ENCODE measurements at places on chromosomes 3 and 15.

DNA sequence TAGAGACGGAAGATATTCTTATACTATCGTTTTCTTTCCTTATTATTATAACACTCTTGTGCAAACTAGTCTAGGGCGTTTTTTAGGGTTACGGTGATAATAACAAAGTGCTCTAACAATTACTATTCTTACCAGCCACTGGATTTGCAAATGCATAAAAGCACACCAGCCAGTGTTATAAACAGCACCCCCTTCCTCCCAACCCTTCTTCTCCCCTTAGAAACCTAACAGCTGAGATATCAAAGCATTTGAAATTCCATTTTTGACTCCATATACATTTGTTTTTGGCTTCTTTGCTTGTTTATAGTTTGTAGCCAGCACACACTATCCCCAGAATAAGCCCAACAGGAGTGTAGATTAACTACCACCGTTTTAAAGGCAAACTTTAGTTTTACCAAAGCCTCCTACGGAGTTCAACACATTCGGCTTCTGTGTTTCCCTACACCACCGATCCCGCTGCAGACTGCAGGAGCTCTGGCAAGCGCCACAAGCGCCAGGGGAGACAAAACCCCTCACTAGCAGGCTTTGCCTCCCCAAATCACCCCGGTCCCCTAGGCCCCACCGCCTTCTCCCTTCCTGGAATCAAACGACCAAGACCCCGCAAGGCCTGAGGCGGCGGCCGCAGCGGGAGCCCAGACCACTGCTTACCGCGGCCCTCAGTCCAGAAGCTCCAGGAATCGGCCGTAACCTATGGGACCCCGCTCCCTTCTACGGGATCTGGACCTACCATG, 461 bp downstream of the COPB2 start:
- peaks cover 16% of the 10 kb centered on the region for H3K4me1 ChIP-seq
- peak overlapping the region; percentile 80 for H3K4me3 ChIP-seq
- no peak for DNase-seq
- H3K36me3 ChIP-seq: no peaks in the 10 kb centered on the region
- peak overlapping the region; percentile 97 for H3K27ac ChIP-seq
- no peaks in the 10 kb centered on the region for H3K27me3 ChIP-seq

DNA sequence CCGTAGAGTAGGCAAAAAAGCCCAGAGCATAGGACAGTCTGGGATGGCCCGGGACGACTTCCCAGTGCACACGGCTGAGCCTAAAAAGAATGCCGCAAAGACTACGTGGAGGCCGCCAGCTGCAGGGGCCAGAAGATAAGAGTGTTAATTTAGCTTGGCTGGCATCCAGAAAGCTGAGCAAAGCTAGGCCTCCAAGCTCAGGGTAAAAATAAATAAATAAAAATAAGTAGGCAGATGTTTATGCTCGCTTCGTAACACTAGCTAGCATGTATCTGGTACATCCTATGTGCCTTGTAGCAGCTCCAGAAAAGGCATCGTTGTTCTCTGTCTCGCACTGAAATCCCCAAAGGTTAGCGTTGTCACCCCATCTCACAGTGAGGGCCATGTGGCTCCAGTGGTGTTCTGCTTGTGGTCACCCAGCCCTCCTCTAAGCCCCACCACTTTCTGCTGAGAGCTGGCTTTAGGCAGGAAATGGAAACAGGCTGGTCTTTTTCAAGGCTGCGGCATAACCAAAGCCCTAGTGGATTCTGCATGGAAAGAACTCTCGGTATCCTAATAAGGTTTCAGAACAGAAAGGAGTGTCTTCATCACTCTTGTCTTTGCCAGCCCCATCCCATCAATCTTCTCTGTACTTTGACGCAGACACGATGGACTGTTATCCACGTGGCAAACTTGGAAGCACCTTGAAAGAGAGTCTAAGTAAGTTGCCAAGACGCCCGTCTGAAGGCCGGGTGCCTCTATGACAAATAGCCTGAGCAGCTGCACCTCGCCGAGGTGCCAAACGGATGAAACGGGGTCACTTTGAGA, 58.1 kb upstream of the MEF2A start:
- DNase-seq: no peak
- no peaks in the 10 kb centered on the region for H3K36me3 ChIP-seq
- no peak overlapping the region for H3K4me3 ChIP-seq
- H3K4me1 ChIP-seq: peaks cover 7% of the 10 kb centered on the region

- H3K4me1 ChIP-seq: peaks cover 9% of the 10 kb centered on the region
- H3K4me3 ChIP-seq: peak within 1 kb of the TSS; percentile 41
- no peak for DNase-seq
- H3K27me3 ChIP-seq: no peaks in the 10 kb centered on the region
- H3K27ac ChIP-seq: peak within 1 kb of the TSS; percentile 68
These were observed at the start of gene RGMA for GRCh38 chr15:93088981-93089726. RGMA (minus strand) TSS chr15:93089211; CDS start chr15:93088932, 279 bp downstream.

GRCh38 chr3:184540777-184541681, 20.6 kb upstream of the EPHB3 start:
- H3K4me1 ChIP-seq: no peaks in the 10 kb centered on the region
- H3K4me3 ChIP-seq: no peak overlapping the region
- H3K27me3 ChIP-seq: no peaks in the 10 kb centered on the region
- H3K36me3 ChIP-seq: no peaks in the 10 kb centered on the region
- DNase-seq: peak; percentile 93
- no peak overlapping the region for H3K27ac ChIP-seq

GRCh38 chr3:97822359-97822775, 556 bp downstream of the CRYBG3 start:
- DNase-seq: peak; percentile 66
- H3K4me1 ChIP-seq: no peaks in the 10 kb centered on the region
- peak overlapping the region; percentile 73 for H3K27ac ChIP-seq
- H3K27me3 ChIP-seq: no peaks in the 10 kb centered on the region

DNA sequence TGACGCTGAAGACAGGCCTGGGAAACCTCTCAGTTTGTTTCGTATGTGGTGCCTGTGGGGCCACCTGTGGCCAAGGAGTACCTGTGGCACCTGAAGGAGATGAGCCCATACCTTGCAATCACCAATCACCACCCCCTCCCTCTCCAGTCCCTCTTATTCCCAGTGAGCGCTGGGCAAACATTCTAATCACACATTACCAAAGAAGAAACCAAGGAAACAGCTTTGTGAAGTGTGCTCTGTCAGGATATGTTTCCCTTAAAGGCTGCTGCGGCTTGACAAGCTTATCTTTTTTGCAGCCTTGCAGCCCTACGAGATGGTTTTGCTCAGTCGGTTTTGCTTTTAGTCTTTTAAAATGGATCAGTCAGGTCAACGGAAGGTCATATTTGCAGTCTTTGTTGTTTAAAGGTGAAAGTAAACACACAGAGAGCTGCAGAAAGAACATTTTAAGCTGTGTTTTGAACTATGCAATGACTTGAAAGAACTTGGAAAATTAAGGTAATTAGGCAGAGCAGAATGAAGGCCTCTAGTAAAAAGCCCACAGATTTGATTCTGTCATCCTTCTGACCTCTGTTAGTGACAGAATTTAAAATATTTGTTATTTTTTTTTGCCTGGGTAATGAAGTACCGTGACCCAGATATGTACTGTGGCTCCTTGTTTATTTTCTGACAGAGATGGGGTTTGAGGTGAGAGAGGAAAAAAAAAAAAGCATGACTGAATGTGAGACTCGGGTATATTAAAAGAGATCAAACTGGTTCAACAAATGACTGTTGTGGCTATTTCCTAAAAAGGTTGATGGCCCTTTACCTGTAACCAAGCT, 461.4 kb downstream of the NSUN3 start:
- no peaks in the 10 kb centered on the region for H3K36me3 ChIP-seq
- H3K27me3 ChIP-seq: no peaks in the 10 kb centered on the region
- H3K27ac ChIP-seq: no peak overlapping the region
- no peak overlapping the region for H3K4me3 ChIP-seq
- no peaks in the 10 kb centered on the region for H3K4me1 ChIP-seq

GRCh38 chr3:134279466-134279865, 28.8 kb upstream of the RYK start:
- H3K27ac ChIP-seq: no peak overlapping the region
- no peak for DNase-seq
- H3K36me3 ChIP-seq: no peaks in the 10 kb centered on the region
- H3K4me3 ChIP-seq: no peak overlapping the region
- no peaks in the 10 kb centered on the region for H3K27me3 ChIP-seq

GRCh38 chr3:151733613-151734012, at the start of gene AADACL2:
AADACL2 (plus strand) TSS chr3:151733927; CDS start chr3:151734036, 109 bp downstream.
- H3K27ac ChIP-seq: no peak within 1 kb of the TSS
- H3K36me3 ChIP-seq: no peaks in the 10 kb centered on the region
- H3K4me3 ChIP-seq: no peak within 1 kb of the TSS
- H3K27me3 ChIP-seq: no peaks in the 10 kb centered on the region
- H3K4me1 ChIP-seq: no peaks in the 10 kb centered on the region

DNA sequence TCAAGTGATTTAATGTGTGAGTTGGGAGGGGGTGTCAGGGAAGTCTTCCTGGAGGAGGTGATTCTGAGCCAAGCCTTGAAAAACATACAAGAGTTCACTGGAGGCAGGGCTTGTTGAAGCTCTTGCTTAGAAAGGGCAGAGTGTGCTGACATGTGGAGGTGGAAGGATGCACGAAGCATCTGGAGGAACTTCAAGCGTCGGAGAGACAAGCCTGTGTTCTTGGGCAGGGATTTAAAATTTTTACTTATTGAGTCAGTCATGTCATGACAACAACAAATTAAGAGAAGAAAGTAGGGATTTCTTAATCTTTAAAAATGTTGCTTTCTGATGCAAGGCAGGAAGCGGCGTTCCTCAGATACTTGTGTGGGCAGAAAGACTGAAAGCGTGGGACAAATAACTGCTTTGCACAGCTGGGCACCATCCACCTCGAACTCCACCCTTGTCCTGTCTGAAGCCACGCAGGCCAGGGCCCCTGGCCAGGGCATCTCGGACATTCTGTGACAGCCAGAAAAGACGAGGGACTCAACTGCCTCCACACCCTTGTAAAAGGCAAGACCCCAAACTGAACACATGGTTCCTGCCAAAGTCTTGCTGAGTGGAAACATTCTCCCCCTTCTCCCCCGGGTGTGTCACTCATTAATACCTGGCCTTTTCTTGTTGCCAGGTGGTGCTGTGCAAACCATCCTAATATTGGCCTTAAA, 6.9 kb upstream of the IL16 start:
- no peak overlapping the region for H3K4me3 ChIP-seq
- H3K36me3 ChIP-seq: no peaks in the 10 kb centered on the region
- no peaks in the 10 kb centered on the region for H3K27me3 ChIP-seq
- DNase-seq: no peak
- no peaks in the 10 kb centered on the region for H3K4me1 ChIP-seq

- no peaks in the 10 kb centered on the region for H3K27me3 ChIP-seq
- DNase-seq: no peak
- H3K27ac ChIP-seq: no peak overlapping the region
- H3K4me1 ChIP-seq: no peaks in the 10 kb centered on the region
These were observed 34.4 kb downstream of the CA12 start for GRCh38 chr15:63347074-63347857.

DNA sequence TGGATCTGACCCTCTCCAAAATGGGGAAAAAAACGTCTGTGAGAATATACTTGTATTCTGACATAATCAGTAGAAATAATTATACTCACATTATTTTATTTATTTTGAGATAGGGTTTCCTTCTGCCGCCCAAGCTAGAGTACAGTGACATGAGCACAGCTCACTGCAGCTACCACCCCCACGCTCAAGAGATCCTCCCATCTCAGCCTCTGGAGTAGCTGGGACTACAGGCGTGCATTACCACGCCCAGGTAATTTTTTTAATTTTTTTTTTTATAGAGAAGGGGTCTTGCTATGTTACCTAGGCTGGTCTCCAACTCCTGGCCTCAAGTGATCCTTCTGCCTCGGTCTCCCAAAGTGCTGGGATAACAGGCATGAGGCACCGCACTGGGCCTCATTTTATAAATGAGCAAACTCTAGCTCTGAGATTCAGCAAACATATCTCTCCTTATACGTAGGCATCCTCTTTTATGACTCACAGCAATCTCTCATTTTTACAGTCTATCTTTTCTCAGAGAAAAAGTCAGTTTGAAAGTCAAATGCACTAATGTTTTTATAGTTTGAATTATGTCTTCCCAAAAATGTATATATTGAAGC, 989 bp upstream of the VGLL3 start:
- no peak overlapping the region for H3K4me3 ChIP-seq
- H3K27me3 ChIP-seq: no peaks in the 10 kb centered on the region
- DNase-seq: no peak
- no peaks in the 10 kb centered on the region for H3K4me1 ChIP-seq
- no peaks in the 10 kb centered on the region for H3K36me3 ChIP-seq
- peak overlapping the region; percentile 80 for H3K27ac ChIP-seq

GRCh38 chr3:171813897-171814460, 3.7 kb upstream of the PLD1 start:
- DNase-seq: no peak
- no peaks in the 10 kb centered on the region for H3K36me3 ChIP-seq
- no peak overlapping the region for H3K27ac ChIP-seq
- no peaks in the 10 kb centered on the region for H3K4me1 ChIP-seq

DNA sequence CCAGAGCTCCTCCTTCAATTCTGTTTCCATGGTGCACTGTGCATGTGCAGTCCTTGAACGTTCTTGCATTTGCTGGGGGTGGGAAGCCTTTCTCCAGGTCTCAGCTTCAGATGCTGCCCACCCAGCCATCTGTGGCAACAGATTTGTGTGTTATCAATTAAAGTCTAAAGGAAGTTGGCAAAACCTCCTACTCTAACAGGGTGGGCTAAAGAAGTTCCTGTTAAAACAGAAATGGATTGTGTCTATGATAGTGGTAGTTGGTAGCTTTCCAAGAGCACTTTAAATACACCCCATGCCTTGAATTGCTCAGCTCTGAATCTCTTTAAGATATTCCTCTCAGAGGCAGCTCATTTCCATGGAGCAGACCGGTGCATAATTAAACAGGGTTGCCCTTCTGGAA, 488.0 kb upstream of the SUCLG2 start:
- DNase-seq: no peak
- no peaks in the 10 kb centered on the region for H3K36me3 ChIP-seq
- no peaks in the 10 kb centered on the region for H3K27me3 ChIP-seq

DNA sequence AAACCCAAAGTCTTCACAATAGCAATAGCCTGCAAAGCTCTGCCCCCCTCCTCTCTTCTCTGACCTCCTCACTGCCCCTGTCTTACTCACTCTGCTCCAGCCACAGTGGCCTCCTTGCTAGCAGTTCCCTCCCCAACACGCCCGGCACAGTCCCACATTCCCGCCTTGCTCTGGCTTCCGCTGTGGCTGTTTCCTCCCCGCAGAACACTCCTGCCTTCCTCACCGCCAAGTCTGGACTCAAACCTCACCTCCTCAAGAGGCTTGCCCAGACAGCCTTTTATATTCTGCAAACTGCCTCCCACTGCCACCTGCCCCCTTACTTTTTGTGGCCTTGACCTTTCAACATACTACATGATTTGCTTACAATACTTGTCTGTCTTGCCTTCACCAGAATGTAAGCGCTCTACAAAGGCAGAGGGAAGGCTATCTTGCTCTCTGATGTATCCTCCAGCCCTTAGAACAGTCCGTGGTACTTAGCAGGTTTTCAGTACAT, 406 bp upstream of the MPI start:
- H3K4me1 ChIP-seq: peaks cover 40% of the 10 kb centered on the region
- H3K36me3 ChIP-seq: no peaks in the 10 kb centered on the region
- no peaks in the 10 kb centered on the region for H3K27me3 ChIP-seq
- H3K4me3 ChIP-seq: peak overlapping the region; percentile 89
- H3K27ac ChIP-seq: peak overlapping the region; percentile 85

- no peak for DNase-seq
- no peak overlapping the region for H3K27ac ChIP-seq
- H3K36me3 ChIP-seq: no peaks in the 10 kb centered on the region
- no peak overlapping the region for H3K4me3 ChIP-seq
These were observed 169.9 kb downstream of the DIPK2A start for GRCh38 chr3:144141496-144141895.

Data from Peyer's patch (tissue), 4 donors.